ENCODE measurements at places on chromosomes 2 and 18.

DNA sequence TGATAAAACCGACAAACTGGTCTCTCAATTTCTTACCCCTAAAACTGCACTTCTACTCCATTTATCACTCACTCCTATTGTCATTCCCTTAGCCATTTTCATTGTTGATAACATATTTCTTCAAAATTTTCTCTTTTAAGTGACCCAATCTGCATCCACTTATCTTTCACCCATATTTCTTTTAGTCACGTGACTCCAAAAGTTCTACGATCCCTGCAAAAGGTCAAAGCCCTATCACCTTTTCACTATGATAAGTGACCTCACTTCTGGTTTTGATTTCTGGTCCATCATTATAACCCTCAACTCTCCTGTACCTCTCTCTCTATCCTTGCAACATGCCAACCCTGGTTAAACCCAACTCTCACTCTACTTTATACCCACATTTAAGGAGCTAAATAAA, 49.1 kb downstream of the LRATD1 start:
- DNase-seq, result no peak

DNA sequence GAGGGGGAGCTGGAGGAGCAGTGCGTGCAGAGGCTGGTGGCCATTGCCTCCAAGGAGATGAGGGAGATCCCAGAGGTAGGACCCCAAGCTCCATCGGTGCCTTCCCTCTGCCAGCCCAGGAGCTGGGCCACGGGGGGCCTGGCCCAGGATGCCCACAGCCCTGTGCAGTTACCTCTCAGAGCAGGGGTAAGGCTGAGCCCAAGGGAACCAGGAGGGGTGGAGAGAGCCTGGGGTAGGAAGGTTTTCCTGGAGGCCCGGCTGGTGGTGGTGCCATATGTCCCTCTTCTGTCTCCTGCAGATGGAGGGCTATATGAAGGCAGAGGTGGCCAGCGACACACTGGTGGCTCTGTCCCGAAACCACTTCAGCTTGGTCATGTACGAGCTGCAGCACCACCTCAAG, 11.4 kb downstream of the MROH2A start:
- no peak for DNase-seq

GRCh38 chr2:37471994-37472393, 127.6 kb downstream of the QPCT start:
- no peak for DNase-seq

DNA sequence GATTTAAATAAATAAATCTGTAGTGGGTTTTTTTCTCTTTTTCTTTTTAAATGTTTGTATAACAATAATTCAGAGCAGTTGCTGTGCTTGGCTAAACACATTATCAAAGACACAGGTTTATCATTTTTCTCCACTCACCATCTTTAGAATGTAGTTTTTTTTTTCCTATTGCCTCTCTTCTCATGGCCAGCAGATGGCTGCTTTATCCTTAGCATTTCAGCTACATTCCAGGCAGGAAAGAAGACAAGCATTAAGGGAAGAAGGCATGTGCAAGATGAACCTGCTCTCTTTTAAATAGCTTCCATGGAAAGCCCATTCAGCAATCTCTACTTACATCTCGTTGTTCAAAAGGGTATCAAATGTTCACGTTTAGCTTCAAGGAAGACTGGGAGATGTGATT, 42.6 kb downstream of the ARHGAP15 start:
- peak; percentile 17 for DNase-seq

GRCh38 chr2:165450156-165450555, 19.3 kb upstream of the CSRNP3 start:
- DNase-seq, result no peak

GRCh38 chr2:45833301-45833967, 182.0 kb downstream of the PRKCE start:
- DNase-seq, result no peak

GRCh38 chr18:60090170-60090569, 190.4 kb downstream of the PMAIP1 start:
- no peak for DNase-seq

Measured in neuronal stem cell (in vitro differentiated cells).